ENCODE measurements at places on chromosomes 16 and 17.

GRCh38 chr16:24652209-24652712 is 77.2 kb upstream of the TNRC6A start:
- DNase-seq, result no peak

GRCh38 chr17:20228860-20229259 is 219.7 kb downstream of the SPECC1 start:
- DNase-seq, result no peak

DNA sequence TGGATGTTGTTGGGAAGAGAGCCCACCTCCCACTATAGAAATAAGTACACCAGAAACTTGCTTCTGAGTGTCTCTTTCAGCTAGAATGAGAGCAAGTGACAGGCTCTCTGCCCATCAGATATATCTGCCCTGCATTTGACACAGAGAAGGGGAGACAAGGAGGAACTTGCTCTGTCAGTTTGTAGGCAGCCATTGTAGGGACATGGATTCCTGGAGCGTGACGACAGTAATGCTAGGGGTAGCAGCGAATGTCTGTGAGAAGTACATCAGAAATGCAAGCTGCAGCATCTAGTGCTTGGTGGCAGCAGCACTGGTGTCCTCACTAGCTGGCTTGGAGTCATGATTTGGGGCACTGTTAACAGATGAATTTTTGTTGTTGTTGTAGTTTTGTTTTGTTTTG is 23.0 kb downstream of the ZNF200 start:
- DNase-seq, result no peak

- DNase-seq, result peak; percentile 81
These were observed 2.6 kb upstream of the PITPNC1 start for GRCh38 chr17:67374329-67375053.

GRCh38 chr17:326010-326621 is 26.5 kb downstream of the RPH3AL start:
- no peak for DNase-seq

- no peak for DNase-seq
These were observed 358.3 kb upstream of the C16orf82 start for GRCh38 chr16:26708428-26708827.

DNA sequence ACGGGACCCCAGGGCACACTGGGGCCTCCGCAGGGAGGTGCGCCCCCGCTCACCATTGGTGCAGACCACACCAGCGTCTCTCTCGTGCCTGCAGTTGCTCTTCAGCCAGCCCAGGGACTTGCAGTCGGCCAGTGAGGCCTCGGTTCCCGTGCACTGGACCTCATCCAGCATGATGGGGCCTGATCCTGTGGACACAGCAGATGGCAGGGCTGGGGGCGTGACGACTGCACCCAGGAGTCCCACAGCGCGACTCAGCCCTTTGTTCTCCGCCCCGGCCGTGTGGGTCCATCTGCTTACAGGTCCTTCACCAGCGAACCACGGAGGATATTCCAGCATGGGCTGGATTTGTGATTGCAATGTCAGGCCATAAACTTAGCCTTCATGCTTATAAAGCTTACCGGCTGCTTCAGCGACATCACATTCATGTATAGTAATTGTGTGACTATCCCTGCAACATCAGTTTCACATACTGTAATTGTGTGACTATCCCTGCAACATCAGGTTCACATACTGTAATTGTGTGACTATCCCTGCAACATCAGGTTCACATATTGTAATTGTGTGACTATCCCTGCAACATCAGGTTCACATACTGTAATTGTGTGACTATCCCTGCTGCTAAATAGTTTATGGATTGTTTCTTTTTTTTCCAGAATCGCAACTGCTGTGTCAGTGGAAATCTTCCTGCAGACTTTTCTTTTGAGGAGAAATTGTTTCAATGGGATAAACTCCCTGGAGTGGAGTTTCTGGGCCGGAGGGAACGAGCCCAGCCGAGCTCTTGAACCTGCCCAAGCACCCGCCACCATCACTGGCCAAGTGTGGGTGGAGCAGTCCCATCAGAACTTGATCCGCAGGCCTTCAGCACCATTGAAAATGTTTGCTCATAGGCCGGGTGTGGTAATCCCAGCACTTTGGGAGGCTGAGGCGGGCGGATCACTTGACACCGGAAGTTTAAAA is 4.8 kb downstream of the LGALS3BP start:
- no peak for DNase-seq

DNA sequence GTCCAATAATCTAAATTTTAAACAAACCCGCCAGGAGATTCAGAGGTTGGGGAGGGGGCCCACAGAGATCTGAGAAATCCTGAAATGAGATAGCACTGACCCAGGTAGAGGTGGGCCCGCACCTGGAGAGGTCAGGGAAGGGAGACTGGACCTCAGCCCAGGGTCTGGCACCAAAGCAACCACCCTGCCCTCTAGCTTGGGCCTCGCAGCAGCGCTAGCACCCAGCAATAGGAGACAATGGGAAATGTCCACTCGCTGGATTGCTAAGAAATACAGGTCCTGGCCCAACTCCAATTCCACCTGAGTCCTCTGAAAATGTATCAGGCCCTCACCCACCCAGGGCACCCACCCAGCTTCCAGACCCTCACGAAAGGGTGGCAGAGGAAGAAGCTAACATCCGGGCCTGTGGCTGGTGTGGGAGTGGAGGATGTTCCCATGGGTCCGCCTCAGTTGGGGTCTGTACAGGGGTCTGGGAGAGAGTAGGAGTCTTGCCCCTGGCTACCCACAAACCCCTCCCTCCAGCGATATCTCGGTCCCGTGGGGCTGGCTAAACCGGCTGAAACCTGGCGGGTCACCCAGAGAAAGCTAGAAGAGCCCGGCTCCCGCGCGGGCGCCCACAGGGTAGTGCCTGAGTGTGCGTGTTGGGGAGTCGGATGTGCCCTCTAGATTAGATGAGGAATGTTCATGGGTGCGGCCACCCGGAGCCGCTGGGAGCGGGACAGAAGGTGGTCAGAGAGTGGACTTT is 1.1 kb downstream of the PLLP start:
- DNase-seq, result no peak

- peak; percentile 41 for DNase-seq
These were observed 260.2 kb downstream of the ZFHX3 start for GRCh38 chr16:72787514-72788268.

- DNase-seq, result no peak
These were observed 34.4 kb downstream of the CPD start for GRCh38 chr17:30413109-30413508.

GRCh38 chr17:81294512-81295030 is 536 bp downstream of the SLC38A10 start:
- no peak for DNase-seq

DNA sequence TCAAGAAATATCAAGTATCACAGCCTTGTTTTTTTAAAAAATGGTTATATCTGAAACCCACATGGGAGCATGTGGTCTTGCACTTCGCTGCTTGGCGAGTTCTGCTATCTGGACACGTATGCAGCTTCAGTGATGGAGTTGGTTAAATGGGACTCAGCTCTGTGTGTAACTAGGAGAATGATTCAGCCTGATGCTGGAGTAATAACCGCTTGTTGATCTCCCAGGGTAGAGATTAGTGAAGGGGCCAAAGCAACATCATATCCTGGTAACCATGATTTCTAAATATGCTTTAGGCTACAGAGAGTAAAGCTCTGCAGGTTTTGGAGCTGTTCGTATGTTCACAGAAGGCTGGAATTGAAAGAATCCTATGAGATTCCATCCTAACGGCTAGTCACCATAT is 63.2 kb downstream of the IQCK start:
- DNase-seq, result no peak

DNA sequence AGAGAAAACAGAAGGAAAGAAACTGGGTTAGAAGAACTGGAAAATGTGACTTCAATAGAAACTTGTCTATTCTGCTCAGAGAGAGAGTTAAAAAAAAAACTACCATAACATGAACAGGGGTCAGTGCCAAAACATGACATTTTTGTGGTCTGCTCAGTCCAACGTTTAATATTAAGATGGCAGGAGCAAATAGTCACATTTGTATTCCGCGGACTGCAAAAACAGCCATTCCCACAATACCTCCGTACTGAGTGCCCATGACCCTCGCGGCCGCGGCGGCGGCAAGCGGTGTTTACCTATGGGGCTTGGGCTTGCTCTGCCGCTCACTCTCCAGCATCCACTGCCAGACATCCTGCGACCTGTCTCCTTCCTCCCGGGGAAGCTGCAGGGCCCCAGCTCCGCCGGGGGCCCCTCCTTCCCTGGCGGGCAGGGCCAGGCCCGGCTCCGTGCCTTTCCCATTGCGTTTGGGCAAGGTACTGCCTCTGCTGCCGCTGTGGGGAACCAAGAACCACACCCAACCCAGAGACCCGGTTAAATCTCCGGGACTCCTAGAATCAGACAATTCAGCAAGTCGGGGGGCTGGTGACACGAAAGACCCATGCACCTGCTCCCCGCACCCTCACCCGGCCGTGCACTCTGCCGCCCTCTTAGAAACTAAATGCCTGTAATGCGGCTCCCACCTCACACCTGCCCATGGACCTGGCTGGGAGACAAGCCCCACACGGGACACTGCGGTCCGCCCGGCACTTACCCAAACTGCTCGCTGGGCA is 24.7 kb downstream of the AXIN2 start:
- DNase-seq, result no peak

GRCh38 chr17:10025976-10026901 is 121.2 kb upstream of the RCVRN start:
- DNase-seq, result no peak

DNA sequence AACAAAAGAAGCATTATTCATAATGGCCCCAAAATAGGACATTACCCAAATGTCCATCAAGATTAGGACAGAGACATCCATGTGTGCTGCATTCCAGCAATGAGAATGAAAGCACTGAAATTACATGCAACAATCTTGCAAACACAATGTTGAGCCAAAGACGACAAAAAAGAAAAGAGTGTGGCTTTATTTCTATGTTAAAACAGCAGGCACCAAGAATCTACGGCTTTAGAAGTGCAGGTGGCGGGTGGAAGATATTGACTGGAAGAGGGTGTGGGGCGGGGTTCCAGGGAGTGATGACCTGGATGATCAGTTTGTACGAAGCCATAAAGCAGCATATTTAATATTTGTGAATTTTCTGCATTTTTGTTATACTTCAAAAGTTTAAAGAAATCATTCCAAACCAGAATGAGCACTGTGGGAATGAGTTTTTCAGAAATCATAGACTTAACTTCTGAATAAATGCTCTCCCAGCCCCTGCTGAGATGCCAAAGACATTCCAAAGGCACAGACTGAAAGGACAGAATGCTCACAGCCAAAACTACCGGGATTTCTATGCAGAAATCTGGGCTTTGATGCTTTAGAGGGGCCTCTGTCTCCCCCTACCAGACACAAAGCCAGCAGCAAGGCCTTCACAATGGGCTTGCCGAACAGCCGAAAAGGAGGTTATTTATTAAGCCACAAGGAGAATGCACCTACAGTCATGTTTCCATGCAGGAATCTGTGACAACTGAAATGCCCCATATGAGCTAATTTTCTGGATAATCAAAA is 361.6 kb downstream of the GRIN2A start:
- DNase-seq, result no peak

- DNase-seq, result no peak
These were observed 105.0 kb downstream of the ZNF778 start for GRCh38 chr16:89322321-89323119.

GRCh38 chr16:80463751-80464495 is 76.9 kb upstream of the DYNLRB2 start:
- no peak for DNase-seq

DNA sequence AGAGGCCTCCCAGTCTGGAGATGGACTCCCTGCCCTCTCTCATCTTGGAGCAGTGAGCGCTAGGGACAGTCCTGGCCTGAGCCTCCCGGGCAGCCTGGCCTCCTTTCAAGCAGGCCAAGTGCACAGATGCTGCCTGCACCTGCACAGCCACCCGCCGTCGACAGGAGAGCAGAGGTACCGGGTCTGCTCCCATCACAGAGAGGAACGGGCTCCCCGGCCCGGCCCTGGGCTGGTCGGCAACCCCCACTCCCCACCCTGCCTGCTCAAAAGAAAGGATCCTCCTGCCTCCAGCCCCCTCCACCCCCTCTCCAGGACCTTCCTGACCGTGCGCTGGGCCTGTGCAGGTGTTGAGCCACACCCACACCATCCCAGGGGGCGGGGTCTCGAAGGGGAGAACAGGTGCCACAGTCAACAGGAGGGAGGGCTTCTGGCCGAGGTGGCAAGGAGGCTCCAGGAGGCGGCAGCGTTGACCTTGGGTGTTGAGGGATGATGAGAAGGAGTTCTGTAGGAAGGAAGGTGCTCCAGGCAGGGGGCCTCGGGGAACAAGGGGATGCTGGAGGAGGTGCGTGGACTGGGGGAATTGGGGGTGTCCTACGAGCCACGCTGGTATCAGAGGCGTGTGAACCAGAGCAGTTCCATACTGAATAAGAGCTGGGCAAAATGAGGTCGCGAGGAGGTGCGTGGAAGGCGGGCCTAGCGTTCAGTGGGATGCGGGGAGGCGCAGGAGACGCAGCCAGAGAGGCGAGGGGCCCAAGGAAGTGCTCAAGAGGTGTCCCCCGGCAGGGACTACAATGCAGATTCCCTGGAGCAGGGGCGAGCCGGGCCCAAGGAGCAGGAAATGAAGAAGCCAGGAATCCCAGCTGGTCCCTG is 967 bp upstream of the CDH15 start:
- no peak for DNase-seq

DNA sequence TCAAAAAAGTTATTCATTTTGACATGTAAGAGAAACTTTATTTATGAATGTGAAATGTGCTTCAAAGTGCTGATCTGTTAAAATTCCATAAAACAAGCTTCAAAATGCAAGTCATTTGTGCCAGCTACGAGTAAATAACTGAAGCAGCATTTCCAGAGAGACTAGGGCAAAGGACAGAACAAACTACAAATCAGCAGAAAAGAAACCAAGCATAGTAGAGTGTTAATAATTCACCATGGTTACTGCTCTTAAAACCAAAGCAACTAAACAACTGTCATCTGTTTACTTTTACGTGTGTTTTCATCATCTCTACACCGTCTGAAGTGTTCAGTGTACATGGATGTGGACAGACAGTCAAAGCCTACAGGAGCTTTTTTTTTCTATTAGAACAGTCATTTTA is 1.6 kb upstream of the ASPA start:
- DNase-seq, result no peak

GRCh38 chr17:32909787-32910369 is 18.1 kb upstream of the TMEM98 start:
- DNase-seq, result peak; percentile 66

- no peak for DNase-seq
These were observed 28.9 kb upstream of the GNA13 start for GRCh38 chr17:65085397-65085796.

- no peak for DNase-seq
These were observed 200.7 kb downstream of the CCDC182 start for GRCh38 chr17:57544401-57544800.

GRCh38 chr17:62755141-62755851 is 52.8 kb downstream of the MARCHF10 start:
- no peak for DNase-seq

Data from stimulated activated CD4-positive, alpha-beta T cell treated with anti-CD3 and anti-CD28 coated beads, Interleukin-2, amount 100 ng/mL, for 48 hours (primary cell).